ENCODE measurements at places on chromosomes 12 and 14.

DNA sequence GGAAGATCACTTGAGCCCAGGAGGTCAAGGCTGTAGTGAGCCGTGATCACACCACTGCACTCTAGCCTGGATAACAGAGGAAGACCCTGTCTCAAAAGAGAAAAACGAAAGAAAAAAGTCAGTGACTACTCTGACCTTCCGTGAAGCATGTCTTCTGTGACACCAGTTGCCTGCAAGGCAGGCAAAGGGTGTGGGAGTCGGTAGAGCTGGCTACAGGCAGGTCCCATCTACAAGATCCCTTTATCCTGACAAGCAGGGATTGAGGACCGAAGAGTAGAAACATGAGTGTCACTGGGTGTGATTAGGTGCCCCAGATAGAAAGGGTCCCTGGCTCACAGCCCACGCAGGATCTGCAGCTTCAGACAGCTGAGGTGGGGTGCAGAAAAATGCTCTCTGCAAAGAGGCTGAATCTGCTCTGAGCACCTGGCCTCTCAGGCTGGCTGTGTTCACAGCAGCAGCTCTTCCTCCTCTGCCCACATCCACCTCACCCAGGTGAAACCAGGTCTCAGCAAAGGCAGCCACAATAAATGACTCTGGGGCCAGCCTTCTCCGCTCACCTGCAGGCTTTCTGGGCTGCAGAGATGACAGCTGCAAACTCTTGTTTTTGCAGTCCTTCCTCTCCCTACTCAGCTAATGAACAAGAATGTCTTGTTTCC is 28.6 kb upstream of the HSP90B1 start:
- no peak for DNase-seq
- no peaks in the 10 kb centered on the region for H3K36me3 ChIP-seq
- no peak overlapping the region for H3K4me3 ChIP-seq
- H3K27ac ChIP-seq = no peak overlapping the region
- H3K4me1 ChIP-seq = no peaks in the 10 kb centered on the region

GRCh38 chr12:100141666-100141997 is 1.0 kb downstream of the BLTP3B start:
- H3K36me3 ChIP-seq = no peaks in the 10 kb centered on the region
- peaks cover 9% of the 10 kb centered on the region for H3K4me1 ChIP-seq
- DNase-seq = peak; percentile 92
- H3K27ac ChIP-seq = peak overlapping the region; percentile 93
- peak overlapping the region; percentile 91 for H3K4me3 ChIP-seq

GRCh38 chr14:65137648-65138307 is 35.5 kb upstream of the MAX start:
- H3K27me3 ChIP-seq = peaks cover 12% of the 10 kb centered on the region
- no peak overlapping the region for H3K27ac ChIP-seq
- no peak overlapping the region for H3K4me3 ChIP-seq
- no peaks in the 10 kb centered on the region for H3K4me1 ChIP-seq
- H3K36me3 ChIP-seq = no peaks in the 10 kb centered on the region
- peak; percentile 6 for DNase-seq

DNA sequence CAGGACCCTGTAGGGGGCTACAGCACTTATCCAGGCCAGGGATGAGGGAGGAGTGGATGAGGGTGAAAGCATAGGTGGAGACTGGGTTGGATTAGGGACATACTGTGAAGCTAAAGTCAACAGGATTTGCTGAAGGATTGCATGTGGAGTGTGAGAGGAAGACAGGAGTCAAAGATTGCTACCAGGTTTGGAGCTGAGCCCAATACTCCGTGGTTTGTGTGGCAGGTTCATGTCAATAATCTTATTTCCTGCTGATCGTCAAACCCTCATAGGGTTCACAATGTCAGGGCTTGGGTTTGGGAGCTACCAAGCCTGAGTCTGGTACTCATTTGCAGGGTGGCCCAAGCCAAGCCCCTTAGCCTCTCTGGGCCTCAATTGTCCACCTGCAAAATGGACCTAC is 77.1 kb upstream of the PLXNC1 start:
- H3K4me1 ChIP-seq = peaks cover 4% of the 10 kb centered on the region
- no peak overlapping the region for H3K4me3 ChIP-seq
- H3K27ac ChIP-seq = no peak overlapping the region
- DNase-seq = no peak

DNA sequence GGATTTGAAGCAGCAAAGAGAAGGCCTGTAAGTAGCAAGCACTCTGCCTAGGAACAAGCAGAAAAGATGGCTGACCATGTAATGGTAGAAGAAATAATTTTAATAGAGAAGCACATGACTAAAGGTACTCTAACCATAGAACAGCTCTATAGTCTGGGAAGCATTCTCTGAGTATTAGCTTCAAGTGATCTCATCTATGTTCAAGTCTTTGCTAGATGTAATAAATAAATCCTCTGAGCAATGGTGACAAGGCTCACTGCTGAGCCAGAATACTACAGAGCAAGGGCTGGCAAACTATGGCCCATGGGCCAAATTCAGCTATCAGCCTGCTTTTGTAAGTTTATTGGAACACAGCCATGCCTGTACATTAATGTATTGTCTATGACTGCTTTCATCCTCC is 84.8 kb downstream of the PEBP1 start:
- DNase-seq = peak; percentile 64
- no peak overlapping the region for H3K4me3 ChIP-seq
- peaks cover 6% of the 10 kb centered on the region for H3K36me3 ChIP-seq

DNA sequence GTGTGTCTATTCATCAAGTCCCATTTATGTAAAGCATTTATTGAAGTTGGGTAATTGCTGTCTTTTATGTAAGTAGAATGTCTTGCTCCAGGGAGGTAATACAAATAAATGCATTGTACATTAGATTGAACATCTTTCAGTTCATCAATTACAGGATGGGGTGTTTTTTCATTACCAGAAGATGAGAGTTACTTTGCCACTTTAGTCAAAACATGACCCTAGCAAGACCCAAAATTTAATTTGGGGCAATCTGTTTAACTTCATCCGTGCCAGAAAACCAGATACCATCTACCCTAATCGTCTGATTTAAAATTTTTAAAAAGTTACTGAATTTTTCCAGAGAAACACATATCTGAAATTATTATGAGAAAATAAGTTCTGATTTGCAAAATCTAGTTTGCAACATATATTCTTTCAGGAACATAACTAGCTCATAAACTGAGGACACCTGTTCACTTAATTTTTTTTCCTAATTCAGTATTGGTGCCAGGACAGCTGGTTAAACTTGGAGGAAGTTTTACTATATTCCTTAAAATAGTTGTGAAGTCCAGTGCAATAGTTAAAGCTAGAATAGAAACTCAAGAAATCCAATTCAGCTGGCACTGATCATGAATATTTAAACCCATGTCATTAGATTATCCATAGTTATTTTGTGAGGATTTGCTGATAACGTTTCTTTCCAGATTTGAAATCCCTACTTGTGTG is 114.5 kb downstream of the SRGAP1 start:
- DNase-seq = no peak
- H3K36me3 ChIP-seq = peaks cover 5% of the 10 kb centered on the region
- H3K27ac ChIP-seq = no peak overlapping the region
- H3K4me3 ChIP-seq = no peak overlapping the region
- no peaks in the 10 kb centered on the region for H3K27me3 ChIP-seq
- peaks cover 22% of the 10 kb centered on the region for H3K4me1 ChIP-seq

- no peak for DNase-seq
- no peaks in the 10 kb centered on the region for H3K36me3 ChIP-seq
- H3K27me3 ChIP-seq = no peaks in the 10 kb centered on the region
- H3K4me1 ChIP-seq = peaks cover 7% of the 10 kb centered on the region
- H3K4me3 ChIP-seq = no peak overlapping the region
These were observed 10.3 kb upstream of the SP7 start for GRCh38 chr12:53346491-53346890.

DNA sequence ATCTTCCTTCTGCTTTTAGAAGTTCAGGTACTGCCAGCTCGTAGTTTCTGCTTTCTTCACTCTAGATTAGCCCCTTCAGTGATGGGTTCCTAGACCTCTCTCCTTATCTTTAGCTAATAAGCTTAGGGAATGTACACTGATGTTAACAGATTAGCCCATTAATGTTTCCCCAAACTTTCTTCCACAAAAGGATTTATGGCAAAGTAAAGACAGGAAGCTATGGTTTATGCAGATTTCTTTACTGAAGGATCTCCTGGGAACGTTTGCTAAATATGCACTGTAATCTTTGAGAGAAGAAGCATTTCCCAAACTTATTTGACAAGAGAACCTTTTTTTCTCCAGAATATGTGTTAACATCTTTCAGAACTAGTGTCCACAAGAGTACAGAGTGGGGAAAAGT is 4.2 kb downstream of the SOCS4 start:
- H3K27ac ChIP-seq = no peak overlapping the region
- H3K36me3 ChIP-seq = peaks cover 4% of the 10 kb centered on the region
- H3K27me3 ChIP-seq = no peaks in the 10 kb centered on the region
- no peak overlapping the region for H3K4me3 ChIP-seq

DNA sequence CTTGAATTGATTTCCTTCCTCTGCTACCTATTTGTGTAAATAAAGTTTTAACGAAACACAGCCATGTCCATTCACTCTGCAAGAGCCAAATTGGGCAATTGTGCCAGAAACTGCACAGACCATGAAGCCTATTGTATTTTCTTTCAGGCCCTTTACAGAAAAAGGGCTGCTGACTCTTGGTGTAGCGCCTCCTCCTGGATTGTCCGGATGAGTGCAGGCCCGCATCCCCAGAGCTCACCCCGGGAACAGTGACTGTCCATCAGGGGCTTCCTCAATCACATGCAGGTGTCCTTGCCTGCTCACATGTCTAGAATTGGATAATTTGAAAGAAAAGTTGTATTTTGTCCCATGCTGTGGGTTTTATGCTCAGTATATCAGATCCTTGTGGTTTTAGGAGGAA is 1282.2 kb downstream of the AACS start:
- no peak overlapping the region for H3K4me3 ChIP-seq
- H3K27me3 ChIP-seq = no peaks in the 10 kb centered on the region
- no peak for DNase-seq
- no peak overlapping the region for H3K27ac ChIP-seq
- no peaks in the 10 kb centered on the region for H3K4me1 ChIP-seq

DNA sequence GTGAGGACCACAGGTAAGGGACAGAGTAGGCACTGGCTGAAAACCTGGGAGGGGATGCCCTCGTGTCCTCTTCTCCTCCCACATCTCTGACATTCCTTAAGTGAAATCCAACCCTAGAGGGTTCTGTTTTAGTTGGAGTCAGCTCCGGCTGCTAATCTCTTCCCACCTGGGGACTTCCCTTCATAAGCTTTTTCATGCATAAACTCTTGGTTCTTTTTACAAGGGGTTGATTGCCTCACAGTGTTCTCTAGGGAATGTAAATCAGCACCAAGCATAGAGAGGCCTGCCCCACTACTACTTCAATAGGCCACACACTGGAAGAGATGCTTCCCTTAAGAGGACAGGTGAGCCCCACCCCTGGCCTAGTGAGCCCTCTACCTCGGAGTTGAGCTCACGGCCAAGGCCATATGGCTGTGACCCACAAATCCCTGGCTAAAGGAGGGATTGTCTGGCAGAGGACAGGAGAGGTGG is 3.2 kb upstream of the SYNDIG1L start:
- H3K4me3 ChIP-seq = no peak overlapping the region
- H3K27ac ChIP-seq = no peak overlapping the region
- no peaks in the 10 kb centered on the region for H3K4me1 ChIP-seq
- H3K27me3 ChIP-seq = peaks cover 61% of the 10 kb centered on the region
- no peaks in the 10 kb centered on the region for H3K36me3 ChIP-seq

DNA sequence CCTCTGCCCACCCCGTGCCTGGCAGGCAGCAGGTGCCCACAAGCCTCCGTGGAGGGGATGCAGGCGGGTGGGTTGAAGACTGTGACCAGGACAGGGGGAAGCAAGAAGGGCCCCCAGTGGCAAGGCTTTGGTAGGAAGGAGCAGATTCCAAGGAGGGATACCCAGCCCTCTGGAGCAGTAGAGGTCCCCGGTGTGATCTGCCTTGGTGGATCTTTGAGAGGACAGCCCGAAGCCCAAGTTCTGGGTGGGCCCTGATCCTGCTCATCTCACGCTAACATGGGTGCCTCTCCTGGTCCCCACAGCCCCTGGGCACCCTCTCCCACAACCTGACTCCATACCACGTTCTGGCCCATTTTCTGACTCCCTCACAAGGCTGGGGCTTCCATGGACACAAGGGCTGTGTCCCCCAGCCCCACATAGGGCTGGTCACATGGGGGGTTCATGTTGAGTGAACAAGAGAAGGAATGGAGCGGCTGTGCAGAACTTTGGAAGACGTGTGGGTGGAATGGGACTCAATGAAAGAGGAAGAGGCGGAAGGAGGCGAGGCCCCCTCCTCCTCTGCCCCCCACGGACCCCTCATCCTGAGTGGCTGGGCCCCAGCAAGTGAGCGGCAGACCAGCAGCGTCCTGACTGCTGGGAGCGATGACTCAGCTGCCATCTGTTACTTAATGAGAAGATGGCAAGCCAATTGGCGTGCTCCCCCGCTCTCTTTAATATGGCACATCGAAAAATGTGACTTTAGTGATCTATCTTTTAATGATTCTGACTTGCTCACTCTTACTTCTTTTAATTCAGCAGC is 77.0 kb upstream of the BCL11B start:
- H3K27me3 ChIP-seq = no peaks in the 10 kb centered on the region
- H3K27ac ChIP-seq = no peak overlapping the region
- no peaks in the 10 kb centered on the region for H3K4me1 ChIP-seq
- no peak for DNase-seq
- H3K36me3 ChIP-seq = no peaks in the 10 kb centered on the region

- H3K27ac ChIP-seq = peak overlapping the region; percentile 95
- peak; percentile 55 for DNase-seq
- no peaks in the 10 kb centered on the region for H3K27me3 ChIP-seq
- H3K4me1 ChIP-seq = peaks cover 7% of the 10 kb centered on the region
These were observed 604 bp downstream of the EIF4B start for GRCh38 chr12:53006810-53007309.

Data from IMR-90 (cell line).